ENCODE measurements at places on chromosomes 4 and X.
A peak's percentile ranks its signal among the peaks of the same experiment; 100 is the strongest.

- no peak for DNase-seq
These were observed 59.5 kb downstream of the APBB2 start for GRCh38 chr4:41154814-41155177.

- no peak for DNase-seq
These were observed 137.3 kb downstream of the CRLF2 start for GRCh38 chrX:1075156-1075555.

DNA sequence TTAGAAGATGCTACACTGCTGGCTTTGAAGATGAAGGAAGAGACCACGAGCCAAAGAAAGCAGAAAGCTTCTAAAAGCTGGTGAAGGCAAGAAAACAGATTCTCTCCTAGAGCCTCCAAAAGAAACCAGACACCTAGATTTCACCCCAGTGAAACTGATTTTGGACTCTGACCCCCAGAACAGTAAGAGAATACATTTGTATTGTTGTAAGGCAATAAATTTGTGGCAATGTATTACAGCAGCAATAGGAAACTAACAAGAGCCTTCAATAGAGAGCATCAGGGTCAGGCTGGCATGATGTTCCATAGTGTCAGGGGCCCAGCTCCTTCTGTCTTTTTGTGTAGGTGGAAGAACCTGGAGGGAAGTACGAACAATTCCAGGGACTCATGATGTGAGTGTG is 6.0 kb upstream of the TEC start:
- no peak for DNase-seq

- DNase-seq = no peak
These were observed 32.2 kb downstream of the CFAP299 start for GRCh38 chr4:80367737-80368136.

- peak; percentile 22 for DNase-seq
These were observed 868 bp downstream of the PLS3 start for GRCh38 chrX:115561605-115562479.

DNA sequence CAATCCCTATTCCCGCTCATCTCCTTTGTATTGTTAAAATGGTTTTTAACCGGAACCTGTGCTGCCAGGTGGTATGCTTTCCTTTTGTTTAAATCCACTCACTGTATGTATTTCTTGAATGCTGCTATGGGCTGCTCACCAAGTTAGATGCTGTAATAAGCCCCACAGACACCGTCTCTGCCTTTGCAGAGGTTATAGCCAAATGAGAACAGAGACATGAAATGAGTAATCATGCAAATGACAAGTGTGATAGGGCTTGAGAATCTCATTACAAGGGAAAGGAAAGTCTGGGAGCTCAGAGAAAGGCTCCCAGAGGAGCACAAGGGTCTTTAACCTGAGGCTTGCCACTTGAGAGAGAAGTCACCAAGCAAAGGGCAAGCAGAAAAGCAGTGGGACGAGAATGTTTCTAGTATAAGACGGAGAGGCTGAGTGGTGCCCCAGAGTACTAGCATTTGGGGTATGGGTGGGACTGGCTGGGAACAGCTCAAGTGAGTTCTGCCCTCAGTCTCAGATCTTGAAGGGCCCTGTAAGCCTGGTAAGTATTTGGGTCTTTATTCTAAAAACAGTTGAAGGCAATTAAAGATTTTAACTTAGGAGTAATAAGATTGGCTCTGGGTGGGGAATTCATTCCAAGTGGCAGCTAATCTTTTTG is 110.8 kb upstream of the H2AZ1 start:
- peak; percentile 21 for DNase-seq

- DNase-seq = no peak
These were observed 2.9 kb upstream of the CXCL1 start for GRCh38 chr4:73866246-73866645.

DNA sequence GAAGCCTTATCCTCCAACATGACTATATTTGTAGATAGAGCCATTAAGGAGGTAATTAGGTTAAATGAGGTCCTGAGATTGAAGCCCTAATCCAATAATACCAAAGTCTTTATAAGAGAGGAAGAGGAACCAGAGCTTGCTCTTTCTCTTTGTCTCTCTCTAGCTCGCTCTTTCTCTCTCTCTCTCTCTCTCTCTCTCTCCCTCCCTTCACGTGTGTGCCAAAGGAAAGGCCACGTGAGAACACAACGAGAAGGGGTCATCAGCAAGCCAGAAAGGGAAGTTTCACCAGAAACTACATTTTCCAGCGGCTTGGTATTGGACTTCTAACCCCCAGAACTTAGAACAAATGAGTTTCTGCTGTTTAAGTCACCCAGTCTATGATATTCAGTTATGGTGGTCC is 1540.5 kb downstream of the C4orf33 start:
- DNase-seq = no peak

DNA sequence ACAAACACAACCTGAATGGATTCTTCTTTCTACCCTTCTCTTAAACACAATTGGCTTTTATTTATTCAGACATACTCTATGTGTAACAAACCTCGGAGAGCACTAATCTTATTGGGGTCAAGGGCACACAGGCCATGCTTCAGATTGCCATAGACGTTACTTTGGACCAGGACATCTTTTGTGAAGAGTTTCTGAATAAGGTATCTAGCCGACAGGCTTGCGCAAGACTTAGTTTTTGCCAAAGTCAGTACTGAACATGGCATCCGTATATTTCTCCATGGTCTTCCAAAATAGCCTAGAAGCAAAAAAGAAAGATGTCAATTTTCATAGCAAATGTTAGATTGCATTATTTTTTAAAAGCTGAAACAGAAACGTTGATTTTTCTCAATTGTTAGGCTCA is 49.8 kb downstream of the BEND2 start:
- DNase-seq = no peak

- DNase-seq = no peak
These were observed 355.4 kb downstream of the CAMK2D start for GRCh38 chr4:113405874-113406722.

DNA sequence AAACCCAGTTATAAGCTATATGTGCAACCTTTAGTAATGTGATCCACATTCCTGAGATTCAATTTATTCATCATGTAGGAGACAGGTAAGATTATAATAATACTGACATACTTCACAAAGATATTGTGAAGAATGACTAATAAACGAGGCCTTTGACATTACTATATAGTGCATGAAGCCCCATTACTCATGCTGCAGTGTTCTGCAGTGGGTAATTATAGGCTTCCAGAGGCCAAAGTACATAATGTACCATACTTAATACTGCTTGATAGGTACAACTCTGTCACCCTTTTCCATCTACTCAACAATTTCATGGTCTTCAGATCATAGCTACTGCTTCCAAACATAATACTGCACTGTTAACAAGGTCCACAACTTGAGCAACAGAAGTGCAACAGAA is 68.9 kb downstream of the COL25A1 start:
- DNase-seq = peak; percentile 57

DNA sequence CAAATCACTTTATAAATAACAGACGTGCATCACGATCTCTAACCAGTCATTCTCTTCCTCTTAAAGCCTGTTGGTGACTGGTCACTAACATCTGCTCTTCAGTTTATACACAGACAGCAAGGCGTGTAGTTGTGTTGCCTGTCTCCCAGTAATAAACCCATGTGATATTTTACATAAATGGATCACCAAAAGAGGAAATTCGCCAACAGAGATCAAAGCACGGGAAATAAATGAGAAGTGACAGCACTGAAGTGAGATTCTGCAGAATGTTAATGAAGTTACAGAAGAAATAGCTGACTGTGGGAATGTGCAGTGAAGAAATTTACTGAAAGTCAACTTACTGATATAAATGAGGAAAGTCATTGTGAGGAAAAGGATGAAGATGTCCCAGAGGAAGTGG is 47.0 kb downstream of the AFF1 start:
- DNase-seq = no peak

DNA sequence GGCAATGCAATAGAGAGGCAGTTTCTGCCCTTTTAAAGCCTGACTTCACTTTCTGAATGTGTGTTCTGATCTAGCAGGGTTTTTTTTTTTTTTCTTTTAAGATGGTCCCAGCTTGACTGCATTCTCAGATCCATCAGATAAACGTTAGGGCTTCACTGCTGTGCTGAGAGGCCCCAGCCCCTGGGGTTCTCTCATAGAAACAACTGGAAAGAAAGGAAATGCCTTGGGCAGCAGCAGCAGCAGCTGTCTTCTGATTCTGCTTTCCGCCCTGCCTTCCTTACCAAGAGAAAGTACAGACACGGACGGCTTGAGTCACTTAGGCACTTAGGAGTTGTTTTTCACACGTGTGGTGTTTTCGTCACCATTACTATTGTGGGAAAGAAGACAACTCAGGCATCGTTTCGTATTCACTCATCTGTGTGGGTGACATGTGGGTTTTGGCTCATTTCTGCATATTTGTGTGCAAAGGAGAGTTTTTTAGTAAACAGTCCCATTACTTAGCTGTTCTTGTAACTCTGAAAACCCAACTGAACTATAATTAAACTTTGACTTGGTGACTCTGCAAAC is 172.0 kb downstream of the PTTG2 start:
- no peak for DNase-seq

- no peak for DNase-seq
These were observed 74.4 kb downstream of the MTMR1 start for GRCh38 chrX:150767475-150768131.

DNA sequence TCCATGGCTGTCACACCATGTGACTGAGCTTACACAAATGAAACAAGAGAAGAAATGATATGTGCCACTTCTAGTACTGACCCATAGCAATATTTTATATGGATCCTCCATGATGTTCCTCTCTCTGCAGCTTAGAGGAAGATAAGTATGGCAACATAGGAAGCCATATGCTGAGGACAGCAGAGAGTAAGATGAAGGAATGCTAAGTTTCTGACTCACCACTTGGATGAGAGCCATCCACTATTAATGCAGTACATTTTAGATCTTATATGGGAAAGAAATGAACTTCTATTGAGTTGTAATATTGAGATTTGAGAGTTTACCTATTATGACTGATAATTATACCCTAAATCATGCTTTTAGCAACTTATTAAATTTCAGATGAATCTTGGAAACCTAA is 386.9 kb upstream of the MAOA start:
- DNase-seq = no peak

- DNase-seq = no peak
These were observed 108.8 kb upstream of the STIM2 start for GRCh38 chr4:26751838-26752237.

GRCh38 chr4:113766882-113767281 is 5.3 kb upstream of the CAMK2D start:
- DNase-seq = no peak

- DNase-seq = no peak
These were observed 362.0 kb downstream of the ADAM29 start for GRCh38 chr4:175280153-175280552.

DNA sequence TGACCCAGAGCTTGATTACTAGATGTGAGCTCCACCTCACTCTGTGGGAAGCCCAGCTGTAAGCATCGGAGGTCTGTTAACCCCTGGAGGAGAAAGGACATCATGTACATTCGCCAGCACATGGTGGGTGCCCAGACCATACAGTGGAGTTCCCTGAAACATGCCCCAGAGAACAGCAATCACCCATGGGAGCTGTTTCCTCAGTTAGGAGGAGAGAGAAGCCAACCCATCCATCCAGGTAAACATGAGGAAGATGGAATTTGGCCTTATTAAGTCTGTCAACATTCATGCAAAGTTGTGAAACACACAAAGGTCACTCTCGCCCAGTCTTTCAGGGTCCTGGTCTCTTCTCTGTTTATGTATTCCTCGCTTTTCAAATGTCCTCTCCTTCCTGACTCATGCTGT is 354.7 kb downstream of the ANK2 start:
- no peak for DNase-seq

GRCh38 chr4:156118507-156119220 is 165.0 kb upstream of the CTSO start:
- no peak for DNase-seq

GRCh38 chrX:35016051-35016450 is 73.5 kb downstream of the FAM47B start:
- DNase-seq = no peak

DNA sequence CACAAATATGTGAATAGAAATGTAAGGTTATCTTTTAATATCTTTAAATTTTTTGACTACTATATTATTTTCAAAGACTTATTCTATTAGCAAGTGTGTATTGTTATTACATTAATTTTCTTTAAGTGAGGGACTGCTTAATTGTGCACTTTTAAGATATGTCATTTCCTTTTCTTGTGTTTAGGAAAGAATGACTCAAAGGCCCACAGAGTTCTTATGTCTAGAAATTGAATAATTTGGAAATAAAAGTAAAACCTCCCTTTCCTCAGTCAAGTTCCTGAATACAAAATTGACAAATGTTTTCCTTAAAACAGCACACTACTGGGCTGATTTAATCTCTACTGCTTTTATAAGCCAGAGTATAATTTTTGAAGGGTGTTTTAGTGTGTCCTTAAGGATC is 169.7 kb downstream of the TMEM47 start:
- DNase-seq = no peak

DNA sequence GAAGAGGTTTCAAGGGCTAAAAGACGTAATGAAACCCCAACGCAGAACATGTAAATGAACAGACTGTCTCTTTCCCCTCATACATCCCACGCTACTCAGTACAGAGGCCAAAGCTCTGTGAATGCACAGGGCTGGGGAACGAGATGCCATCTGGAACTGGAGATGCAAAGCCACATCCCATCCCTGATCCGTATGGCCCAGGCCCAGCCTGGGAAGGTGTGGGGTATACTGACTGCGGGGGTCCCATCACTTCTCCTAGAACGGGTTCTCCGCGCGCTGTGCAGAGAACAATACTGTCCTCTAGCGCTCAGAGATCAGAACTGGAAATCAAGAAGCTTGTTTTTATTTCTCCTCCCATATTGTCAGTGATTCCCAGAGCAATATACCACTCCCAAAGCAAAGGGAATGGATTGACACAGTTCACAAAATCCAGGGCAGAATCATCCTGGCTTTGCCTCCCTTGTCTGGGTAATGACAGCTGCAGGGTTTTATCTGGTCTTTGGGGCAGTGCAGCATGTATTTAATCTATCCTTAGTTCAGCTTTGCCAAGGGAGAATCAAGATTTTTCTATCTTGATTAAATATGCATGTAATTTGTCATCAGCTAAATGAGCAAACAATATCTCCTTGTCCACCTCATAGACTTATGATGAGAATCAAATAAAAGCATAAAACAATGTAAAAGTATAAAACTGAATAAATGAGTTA is 47.3 kb upstream of the TLR3 start:
- no peak for DNase-seq

- DNase-seq = no peak
These were observed at the start of gene PDGFRA for GRCh38 chr4:54228961-54229501. Gene PDGFRA, plus strand, starts transcription at chr4:54229293. Its CDS starts 29,476 bp downstream, at chr4:54258769.

- no peak for DNase-seq
These were observed 284.8 kb downstream of the AFF2 start for GRCh38 chrX:148785256-148785655.

DNA sequence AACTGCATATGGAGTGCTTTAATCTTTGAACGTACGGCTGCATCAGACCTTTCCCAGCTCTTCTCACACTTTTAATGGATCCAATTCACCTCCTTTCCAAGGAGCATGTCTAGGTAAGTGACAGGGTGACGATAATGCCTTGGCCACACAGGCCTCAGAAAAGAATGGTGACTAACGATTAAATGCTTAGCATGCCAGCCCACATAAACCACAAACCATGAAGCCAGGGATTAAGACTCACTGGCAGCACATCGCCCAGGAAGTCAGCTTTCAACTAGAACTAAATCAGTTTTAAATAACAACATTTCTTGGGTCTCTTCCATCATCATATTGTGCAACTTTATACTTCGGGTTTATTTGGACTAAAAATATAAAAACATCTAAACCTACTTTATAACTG is 28.7 kb downstream of the INPP4B start:
- DNase-seq = no peak
